Left lung (tissue), 14 donors: ENCODE measurements at places on chromosomes 16 and 17.
A peak's percentile ranks its signal among the peaks of the same experiment; 100 is the strongest.

DNA sequence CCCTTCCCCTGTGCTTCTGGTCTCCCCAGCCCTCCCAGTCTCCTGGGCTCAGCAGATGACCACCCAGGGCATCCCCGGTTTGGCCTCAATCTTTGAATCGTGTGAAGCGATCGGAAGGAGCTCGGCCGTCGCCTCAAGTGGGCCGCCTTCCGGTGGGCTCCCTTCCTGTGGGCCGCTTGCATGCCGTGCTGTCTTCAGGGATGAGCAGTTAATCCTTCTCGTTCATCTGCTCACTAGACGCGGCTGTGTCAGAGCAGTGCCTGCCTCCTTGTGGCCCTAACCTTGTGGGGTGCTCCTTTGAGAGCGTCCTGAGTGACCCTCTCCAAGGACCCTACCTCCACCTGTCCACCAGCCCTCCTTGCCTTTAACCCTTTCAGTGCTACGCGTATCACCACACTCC, 40.4 kb downstream of the BAIAP2 start:
- DNase-seq: no peak

GRCh38 chr16:1026784-1027500, 45.4 kb downstream of the SOX8 start:
- no peak for DNase-seq

DNA sequence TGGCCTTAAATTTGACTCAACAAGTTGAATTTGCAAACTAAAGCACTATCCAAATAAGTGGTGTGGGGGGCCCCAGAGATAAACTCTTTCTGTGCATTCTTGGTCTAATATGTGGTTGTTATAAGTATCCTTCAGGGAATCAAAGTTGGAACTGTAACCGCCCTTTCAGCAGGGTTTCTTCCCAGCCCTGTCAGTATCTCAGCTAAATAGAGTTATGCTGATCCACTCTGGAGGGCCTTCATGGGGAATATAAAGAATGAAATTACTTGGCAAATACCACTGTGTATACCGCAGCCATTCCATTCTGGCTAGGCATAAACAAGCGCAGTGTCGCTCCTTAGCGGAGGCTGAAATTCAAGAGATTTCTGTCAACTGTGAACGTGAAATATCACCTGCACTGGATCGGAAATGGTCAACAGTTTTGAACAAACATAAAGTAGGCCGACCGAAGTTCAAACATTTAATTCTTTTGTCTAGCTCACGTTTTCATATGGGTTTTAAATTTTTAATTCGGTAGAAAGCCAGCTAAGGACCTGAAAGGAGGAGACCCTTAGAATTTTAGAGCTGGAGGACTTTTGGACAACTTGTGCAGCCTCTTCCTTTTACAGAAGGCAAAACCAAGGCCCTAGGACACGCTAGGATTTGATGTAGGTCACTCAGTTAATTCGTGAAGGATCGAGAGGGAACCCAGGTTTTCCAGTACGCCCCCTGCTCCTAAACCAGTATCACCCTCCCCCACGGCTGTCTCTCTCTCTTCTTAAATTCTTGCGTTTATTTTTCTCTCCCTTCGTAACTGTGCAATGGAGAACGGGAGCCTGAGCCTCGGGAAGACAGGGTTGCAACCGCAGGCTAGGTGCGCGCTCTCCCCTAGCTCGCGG, 74.7 kb downstream of the CHD9 start:
- no peak for DNase-seq

DNA sequence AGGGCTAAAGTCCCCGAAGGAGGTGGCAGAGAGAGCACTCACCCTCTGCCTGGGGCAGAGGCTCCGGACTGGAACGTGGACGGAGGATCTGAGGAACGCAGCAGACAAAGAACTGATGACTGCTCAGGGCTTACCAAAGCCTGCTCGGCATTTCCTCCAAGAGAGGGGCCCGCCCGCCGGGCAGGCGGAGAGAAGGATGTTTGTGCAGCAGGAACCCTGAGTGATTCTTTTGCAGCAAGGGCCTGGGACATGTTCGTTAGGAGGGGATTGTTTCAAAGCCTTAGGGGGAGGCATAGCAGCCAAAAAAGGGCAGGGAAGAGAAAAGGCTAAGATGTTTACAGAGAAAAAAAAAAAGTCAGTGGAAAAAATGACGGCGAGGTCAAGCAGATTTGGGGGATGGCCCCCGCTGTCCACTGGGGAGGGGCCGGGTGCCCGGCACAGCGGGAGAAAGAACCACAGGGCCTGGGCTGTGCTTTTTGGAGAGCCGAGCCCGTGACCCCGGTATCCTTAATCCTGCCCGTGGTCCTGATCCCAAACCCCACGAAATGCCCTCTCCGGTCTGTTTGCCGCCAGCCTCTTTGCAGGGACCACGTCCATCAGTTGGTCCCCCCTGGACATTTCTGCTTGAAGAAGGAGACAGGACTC, 129.3 kb downstream of the NTN1 start:
- peak; percentile 58 for DNase-seq

DNA sequence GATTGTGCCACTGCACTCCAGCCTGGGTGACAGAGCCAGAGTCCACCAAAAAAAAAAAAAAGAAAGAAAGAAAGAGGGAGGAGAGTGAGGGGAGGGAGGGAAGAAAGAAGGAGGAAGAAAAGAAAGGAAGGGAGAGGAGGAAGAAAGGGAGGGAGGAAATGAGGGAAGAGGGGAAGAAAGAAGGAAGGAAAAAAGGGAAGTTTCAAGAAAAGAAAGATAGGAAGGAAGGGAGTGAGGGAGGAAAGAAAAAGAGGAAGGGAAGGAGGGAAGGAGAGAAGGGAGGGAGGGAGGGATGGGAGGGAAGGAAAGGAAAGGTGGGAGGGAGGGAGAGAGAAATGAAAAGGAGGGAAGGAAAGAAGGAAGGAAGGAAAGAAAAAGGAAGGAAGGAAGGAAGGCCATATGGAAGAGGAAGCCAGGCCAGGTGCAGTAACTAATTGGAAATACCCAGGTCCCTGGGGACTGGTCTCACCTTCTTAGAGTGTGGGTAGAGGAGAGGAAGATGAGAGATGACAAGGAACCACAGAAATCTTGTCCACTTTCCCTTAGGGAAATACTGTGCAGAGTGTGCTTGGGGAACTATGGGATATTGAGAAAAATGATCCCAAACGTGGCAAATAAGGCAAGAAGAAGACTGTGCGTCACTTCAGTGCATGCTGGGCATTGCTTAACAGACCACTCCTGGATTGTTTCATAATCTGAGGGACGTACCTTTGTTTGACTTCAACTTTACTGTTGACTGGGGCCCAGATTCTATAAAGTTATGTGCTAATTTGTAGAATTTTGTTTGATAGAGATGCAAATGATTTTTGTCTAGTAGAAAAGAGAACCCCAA, 15.1 kb upstream of the CSNK2A2 start:
- DNase-seq: no peak
